Ureter (tissue), 1 donor: ENCODE measurements at places on chromosomes 5 and 9. TPM values are rescaled to one million over a fixed set of nuclear protein-coding genes. Genes with fewer than 3 reads are reported as not detected.
A peak's percentile ranks its signal among the peaks of the same experiment; 100 is the strongest.

- DNase-seq, result no peak
Measured at GRCh38 chr9:88979021-88979420, 12.2 kb upstream of the S1PR3 start.

DNA sequence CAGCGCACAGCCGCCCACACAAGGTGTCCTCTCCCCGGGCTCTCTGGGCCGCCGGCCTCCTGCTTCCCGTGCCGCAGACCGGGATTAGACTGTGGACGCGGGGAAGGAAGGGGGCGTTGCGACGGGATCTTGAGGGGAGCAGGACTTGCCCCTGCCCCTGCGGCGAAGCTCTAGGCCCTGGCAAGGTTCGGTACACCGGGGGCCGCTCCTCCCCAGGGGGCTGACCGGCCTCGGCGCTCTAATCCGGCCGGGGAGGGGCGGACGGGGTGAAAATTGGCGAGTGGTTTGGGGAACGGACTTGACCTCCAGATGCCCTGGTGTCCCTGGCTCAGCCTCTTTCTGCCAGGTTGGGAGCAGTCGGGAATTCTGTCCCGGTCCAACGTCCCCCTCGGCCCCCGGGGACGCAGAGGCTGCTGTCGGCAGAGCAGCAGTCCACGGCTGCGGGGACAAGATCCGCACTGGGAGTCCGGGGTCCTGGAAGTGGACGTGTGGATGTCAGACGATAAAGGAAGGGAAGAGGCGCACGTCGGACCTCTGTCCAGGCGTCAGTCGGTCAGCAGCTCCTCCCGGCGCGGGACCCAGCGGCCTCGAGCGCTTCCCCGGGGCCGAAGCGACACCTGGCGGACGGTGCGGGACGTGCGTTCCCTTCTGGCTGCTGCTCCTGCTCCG, 1.9 kb upstream of the CNTFR start:
- DNase-seq, result peak; percentile 89

- DNase-seq, result peak; percentile 82
Measured at GRCh38 chr9:93159601-93160471, 24.1 kb upstream of the WNK2 start.

Gene TMEM252
- total RNA-seq, result not detected
